Stimulated activated CD8-positive, alpha-beta memory T cell treated with anti-CD3 and anti-CD28 coated beads, Interleukin-7, amount 100 ng/mL, for 1 hour (primary cell): ENCODE measurements at places on chromosomes 3 and 15.
A peak's percentile ranks its signal among the peaks of the same experiment; 100 is the strongest.

DNA sequence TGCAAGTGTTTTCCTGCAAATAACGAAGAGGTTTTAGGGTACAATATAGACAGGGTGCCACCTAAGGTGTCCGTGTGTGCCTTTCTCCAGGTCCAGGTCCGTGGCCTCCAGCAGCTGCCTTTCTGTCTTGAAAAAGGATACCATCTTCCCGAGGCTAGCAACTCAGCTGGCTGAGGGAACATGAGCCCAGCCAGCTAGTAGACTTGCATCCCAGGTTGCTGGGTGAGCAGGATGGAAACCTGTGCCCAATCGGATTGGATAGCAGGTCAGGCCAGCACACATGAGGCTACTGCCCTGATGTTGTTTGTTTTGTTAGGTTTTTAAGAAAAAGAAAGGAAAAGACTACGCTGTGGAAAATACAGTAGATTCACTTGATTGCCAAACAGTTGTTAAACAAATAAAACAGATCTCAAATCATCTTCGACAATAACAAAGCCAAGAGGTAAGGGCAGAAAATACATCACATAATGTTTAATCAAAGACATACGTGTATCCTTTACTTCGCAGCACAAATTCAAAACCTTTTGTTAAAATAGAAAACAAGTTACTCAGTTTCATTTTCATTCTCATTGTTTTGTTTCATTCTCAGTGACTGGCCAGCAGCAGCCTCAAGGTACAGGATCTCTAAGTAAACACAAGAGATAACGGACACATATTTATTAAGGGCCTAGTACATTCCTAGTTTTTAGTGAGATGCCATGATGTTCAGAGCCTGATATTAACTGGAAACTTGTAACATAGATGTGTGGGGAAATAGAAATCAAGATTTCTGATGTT lies 661.2 kb upstream of the NR2F2 start:
- no peak for DNase-seq

DNA sequence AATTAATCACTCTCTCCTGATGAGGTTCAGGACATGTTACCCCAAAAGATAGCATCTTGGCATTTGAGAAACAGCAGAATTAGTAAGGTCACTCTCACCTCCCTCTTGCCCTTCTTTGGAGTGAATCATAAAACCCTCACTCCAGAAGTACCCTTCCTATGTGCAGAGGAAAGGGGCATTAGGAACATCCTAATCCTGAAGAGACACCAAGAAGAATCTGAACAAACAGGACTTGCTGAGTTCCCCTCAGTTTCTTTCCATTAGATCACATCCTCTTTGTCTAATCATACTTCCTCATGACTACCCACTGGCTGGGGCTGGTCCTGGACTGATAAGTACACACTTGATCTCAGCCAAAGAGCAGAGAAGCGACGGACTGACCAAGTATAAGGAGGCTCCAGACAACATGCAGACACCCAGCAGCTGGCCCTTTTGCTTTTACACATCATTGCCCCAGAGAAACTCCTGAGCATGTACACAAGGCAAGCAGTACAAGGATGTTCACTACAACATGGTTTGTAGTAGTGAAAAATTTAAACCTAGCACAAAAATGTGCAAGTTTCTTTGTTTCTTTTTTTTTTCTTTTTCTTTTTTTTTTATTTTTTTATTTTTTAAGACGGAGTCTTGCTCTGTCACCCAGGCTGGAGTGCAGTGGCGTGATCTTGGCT lies 15.0 kb upstream of the TM6SF1 start:
- no peak for DNase-seq

DNA sequence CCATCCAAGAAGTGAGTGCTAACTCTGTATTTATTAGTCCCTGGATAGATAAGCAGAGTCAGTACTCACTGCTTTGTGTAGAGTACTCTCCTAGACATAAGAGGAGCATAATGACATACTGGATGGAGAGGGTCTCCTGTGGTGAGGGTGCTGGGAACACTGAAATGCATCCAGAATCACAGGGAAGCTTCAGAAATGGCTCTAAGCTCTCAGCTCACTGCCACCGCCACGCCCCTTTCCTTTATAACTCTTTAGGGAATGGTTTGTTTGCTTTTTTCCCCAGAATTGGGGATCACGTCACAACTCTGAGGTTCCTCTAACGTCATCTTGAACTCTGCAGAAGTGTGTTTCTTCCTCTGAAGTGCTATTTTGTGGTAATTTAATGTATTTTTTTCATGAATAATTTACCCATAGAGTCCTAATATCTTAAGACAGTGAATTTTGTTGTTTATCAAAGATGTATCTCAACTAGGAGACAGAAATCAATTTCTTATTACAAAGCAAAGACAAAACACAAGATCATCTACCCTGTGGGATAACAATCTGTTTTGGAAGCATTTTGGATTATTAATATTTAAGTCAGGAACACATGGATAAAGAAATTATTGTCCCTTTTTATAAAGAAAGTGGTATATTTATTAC lies 154.6 kb downstream of the PTPRG start:
- DNase-seq: no peak

DNA sequence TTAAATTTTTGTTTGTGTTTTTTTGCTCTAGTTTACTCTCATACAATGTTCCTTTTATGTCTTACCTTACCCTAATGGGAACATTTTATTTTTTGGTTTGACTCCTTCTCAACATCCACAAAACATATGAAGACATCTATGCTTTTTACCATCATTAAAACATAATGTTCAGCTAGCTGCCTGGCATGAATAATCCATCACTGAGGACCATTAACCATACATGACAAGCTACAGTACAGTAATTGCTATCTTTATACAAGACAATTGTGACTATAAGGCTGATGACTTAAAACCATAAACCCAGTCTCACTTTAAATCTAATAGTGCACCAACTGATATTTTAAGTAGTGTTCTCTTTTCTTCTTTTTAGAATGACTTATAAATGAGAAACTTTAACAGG lies 13.7 kb downstream of the SERPINI1 start:
- no peak for DNase-seq

- no peak for DNase-seq
These were observed 30.2 kb upstream of the HCLS1 start for GRCh38 chr3:121690777-121691405.

DNA sequence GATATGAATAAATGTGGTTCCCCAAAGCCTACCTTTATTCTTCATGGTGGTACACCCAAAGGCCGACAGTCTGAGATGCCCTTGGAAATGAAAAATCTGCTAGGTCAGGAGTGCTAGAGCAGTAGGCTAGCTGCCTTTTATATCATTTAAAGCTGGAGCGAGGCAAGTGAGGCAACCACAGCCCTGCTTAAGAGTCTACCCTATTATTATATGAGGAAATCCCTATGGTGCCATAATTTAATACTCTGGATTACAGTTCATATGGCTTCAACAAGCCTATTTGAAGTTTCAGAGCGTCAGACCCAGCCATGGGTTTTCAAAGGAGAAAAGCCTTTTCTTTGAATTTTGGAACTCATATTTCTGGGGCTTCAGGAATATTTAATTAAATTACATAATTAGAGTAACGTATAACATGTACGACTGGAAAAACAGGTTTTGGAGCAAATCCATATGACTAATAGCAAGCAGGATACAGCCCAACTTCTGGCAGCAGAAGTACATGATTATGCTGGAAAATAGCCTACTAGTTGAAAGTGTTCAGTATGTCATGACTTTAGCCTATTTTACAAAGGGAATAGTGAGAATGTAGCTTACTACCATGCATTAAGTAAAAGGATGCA lies 18.0 kb upstream of the SLTM start:
- DNase-seq: no peak

DNA sequence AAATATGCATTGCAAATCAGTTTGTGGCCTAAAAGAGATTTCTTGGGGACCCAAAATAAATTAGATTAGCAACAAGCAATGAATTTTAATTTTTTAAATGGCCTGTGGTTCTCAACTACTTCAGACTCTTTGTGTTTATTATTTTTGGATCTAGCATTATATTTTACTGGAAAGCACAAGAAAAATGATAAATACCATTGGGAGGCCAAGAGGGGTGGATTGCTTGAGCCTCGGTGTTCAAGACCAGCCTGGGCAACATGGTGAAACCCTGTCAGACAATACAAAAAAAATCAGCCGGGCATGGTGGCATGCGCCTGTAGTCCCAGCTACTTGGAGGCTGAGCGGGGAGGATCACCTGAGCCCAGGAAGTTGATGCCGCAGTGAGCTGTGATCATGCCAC lies 13.6 kb downstream of the LACTB start:
- no peak for DNase-seq

- DNase-seq: no peak
These were observed 43.0 kb upstream of the MYRIP start for GRCh38 chr3:39766433-39766832.

GRCh38 chr3:133629146-133629545 lies 32.6 kb downstream of the TOPBP1 start:
- DNase-seq: no peak

DNA sequence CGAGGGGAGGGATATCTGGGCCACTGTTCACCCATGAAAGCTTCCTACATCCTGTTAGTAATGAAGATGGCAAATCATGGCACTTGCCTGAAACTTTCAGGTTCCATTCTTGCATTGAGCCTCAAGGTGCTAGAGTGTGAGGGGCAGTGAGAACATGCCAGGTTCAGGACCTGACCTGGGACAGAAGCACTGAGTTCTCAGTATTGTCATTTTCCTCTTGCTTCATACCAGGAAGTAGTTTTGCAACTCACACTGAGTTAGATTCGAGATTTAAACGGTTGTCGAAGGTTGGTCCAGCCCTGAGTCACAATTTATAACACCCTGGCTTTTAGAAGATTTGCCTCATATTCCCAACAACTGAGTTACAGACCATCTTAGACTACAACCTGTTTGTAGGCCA lies 11.8 kb upstream of the MEIS2 start:
- no peak for DNase-seq

- DNase-seq: no peak
These were observed at the start of gene TJP1 for GRCh38 chr15:29822100-29822683. Gene TJP1 (minus strand): TSS chr15:29822468. CDS start chr15:29822028, 440 bp downstream.

- DNase-seq: no peak
These were observed 7.1 kb downstream of the THRB start for GRCh38 chr3:24487325-24488262.

DNA sequence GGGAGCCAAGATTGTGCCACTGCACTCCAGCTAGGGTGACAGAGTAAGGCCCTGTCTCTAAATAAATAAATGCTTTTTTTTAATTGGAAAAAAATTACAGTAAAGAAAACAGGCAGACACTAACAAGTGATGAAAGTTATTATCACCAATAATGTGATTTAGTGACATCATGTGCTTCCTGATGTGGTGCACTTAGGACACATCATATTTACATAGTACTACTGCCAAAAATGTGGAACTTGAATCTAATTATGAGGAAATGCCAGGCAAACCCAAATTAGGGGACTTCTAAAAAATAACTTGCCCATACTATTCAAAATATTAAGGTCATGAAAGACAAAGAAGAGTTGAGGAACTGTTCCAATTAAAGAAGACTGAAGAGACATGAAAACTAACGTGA lies 30.8 kb downstream of the MAP4 start:
- DNase-seq: no peak

DNA sequence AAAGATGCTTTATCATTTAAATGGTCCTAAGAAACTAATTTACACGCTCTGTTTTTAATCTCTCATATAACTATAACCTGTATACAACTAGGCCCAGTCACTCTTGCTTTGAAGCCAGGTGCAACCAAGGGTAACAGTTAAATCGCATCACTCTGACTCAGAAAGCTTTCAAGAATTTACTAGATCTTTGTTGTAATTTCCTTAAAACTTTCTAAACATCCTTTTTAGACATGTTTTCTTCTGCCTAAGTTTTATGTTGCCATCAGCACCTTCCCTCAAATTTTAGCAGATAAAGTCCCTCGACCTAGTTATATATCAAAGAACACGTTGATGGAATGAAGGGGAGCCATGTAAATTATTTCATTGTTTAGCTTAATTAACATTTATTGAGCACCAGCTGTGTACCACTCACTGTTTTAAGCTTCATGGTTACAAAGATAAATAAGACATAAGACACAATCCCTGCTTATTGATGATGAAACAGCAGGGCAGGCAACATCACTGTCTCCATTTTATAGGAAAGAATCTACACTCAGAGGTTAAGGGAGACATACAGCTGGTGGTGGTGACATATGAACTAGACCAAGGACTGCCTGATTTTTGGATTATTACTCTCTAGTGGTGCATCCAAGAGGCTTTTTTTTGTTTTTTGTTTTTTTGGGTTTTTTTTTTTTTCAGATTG lies 101.0 kb downstream of the CD200R1L start:
- DNase-seq: no peak

- no peak for DNase-seq
These were observed 300.9 kb downstream of the MCTP2 start for GRCh38 chr15:94532226-94532625.

GRCh38 chr3:115099986-115100571 lies 47.0 kb downstream of the ZBTB20 start:
- no peak for DNase-seq

GRCh38 chr3:73143821-73144237 lies 82.4 kb downstream of the EBLN2 start:
- no peak for DNase-seq

DNA sequence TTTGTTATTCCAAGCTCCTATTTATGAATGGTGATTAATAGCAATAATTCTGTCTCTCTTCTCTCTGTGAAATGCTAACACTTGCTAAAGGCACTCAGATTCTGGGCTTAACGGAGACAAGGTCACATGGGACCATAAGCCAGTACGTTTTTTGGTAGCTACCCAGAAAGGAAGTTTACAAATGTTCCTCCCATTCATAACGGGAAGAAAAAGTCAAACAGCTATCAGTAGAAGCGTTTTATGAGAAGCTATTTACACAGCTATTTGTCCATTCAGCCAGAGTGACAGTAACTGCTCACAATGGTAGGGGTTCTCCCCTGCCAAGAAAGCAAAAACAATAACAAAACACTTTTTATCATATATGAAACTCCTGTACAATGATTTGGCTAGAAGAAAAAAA lies 51.5 kb downstream of the ZMAT3 start:
- DNase-seq: no peak

DNA sequence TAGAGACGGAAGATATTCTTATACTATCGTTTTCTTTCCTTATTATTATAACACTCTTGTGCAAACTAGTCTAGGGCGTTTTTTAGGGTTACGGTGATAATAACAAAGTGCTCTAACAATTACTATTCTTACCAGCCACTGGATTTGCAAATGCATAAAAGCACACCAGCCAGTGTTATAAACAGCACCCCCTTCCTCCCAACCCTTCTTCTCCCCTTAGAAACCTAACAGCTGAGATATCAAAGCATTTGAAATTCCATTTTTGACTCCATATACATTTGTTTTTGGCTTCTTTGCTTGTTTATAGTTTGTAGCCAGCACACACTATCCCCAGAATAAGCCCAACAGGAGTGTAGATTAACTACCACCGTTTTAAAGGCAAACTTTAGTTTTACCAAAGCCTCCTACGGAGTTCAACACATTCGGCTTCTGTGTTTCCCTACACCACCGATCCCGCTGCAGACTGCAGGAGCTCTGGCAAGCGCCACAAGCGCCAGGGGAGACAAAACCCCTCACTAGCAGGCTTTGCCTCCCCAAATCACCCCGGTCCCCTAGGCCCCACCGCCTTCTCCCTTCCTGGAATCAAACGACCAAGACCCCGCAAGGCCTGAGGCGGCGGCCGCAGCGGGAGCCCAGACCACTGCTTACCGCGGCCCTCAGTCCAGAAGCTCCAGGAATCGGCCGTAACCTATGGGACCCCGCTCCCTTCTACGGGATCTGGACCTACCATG lies 461 bp downstream of the COPB2 start:
- peak; percentile 7 for DNase-seq
